Activated T-cell treated with anti-CD3 and anti-CD28 coated beads for 24 hours (primary cell): ENCODE measurements at places on chromosomes 7 and 10.
A peak's percentile ranks its signal among the peaks of the same experiment; 100 is the strongest.

GRCh38 chr10:57338823-57339558 lies 928.7 kb downstream of the IPMK start:
- DNase-seq: no peak

- peak; percentile 87 for DNase-seq
Observed at GRCh38 chr7:4883372-4884144, at the start of gene RADIL. RADIL (minus strand) TSS chr7:4883716; CDS start chr7:4878139, 5,577 bp downstream.

DNA sequence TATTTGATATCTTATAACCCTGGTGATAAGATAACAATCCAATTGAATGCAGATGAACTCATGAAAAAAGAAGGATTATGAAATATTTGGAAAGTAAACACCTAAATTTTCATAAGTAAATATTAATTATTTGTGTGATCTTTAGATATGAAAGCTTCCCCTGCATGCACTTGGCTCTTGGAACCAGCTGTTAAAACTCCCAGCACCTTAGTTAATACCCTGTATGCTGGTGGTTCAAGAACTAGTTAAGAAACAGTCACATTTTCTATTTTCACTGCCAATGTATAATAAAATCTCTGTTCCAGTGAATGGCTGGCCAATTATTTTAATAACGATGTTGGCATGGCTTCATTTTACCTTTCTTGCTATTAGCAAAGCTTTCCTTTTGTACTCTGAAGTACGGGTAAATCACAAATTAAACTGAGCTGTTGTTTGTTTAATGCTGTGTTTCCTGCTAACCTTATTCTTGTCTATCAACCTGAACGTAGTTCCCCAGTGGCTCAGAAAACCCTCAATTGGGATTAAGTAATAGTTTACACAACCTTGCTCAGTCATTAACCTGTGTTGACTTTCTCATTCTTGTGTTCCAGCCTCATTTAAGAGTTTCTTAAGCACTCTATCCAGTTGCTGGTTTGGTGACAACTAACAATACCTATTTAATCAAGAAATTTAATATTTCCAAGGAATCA lies 38.9 kb downstream of the MET start:
- DNase-seq: no peak

- DNase-seq: no peak
Observed at GRCh38 chr10:63236113-63236935, 103.2 kb downstream of the NRBF2 start.

GRCh38 chr10:21385536-21385935 lies 139.9 kb downstream of the SKIDA1 start:
- no peak for DNase-seq

GRCh38 chr10:89525556-89525955 lies 9.8 kb downstream of the SLC16A12 start:
- DNase-seq: no peak

DNA sequence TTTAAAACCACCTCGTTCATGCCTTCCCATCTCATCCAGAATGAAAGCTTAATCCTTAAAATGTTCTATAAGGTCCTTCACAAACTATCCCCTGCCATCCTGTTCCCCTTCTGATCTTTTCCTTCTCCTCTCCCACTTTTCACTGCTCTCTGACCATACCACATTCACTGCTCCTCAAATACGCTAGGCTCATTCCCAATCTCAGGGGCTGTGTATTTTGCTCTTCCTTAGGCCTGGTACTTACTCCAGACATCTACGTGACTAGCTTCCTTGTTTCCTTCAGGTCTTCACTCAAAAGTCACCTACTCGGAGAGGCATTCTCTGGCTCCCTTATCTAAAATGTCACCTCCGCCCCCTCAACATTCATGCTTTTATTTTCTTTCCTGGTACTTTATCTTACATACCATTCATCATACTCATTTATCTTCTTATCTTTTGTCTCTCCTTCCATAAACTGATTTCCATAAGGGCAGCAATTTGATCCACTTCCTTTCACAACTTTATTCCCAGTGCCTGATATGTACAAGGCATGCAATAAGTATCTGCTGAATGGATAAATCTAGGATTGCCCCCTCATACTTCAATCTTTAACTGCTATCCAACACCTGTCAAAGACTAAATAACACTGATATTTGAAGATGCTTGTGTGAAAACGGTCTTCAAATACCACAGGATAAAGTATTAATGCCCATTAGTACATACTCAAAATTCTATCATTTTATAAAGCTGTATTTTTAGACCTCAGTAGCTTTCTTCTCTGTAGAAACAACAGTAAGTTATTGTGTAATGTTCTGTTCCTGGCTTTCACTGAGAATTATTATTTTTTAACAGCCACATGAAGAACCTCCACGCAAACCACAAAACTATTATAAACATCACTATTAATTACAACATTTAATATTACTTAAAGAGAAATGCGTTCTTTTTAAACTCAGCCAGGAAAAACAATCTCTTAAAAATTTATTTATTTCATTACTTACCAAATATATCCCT lies 27.0 kb downstream of the JMJD1C start:
- DNase-seq: no peak

GRCh38 chr10:47316131-47316530 lies 6.1 kb upstream of the GDF2 start:
- no peak for DNase-seq

DNA sequence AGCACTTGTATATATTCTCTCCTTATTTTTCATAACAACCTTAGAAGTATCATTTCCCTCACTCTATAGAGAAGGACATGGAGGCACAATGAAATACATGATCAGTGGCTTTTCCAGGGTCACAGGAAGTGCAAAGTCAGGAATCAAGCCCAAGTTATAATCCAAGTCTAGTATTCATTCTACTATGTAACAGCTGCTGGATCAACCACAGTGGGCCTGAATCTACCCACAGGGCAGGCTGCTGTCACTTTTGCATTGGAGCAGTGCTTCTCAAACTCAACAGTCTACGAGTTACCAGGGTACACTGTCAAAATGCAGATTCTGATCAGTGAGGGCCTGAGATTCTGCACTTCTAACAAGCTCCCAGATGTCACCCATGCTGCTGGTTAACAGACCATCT lies 18.3 kb downstream of the ZDHHC16 start:
- no peak for DNase-seq

DNA sequence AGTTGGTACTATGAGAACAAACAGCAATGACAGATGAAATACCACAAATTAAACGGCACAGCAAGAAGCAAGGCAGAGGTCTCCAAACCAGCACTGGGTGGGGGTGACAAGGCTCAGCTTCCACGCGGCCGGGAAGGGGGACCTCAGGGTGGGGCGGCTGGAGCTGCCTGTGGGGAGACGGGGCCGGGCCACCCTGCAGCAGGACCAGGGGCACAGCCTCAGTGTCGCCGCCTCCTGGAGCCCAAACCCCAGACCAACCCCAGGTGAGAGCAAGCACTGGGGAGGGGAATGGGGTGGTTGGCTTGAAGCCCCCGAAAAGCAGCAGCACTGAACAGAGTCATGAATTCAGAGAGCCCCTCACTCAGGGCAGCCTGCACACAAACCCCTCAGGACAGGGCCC lies 49.3 kb upstream of the PRKAR1B start:
- no peak for DNase-seq

GRCh38 chr7:135734343-135734689 lies 6.3 kb upstream of the SLC13A4 start:
- no peak for DNase-seq

- no peak for DNase-seq
Observed at GRCh38 chr10:5434017-5434753, 21.8 kb downstream of the NET1 start.

DNA sequence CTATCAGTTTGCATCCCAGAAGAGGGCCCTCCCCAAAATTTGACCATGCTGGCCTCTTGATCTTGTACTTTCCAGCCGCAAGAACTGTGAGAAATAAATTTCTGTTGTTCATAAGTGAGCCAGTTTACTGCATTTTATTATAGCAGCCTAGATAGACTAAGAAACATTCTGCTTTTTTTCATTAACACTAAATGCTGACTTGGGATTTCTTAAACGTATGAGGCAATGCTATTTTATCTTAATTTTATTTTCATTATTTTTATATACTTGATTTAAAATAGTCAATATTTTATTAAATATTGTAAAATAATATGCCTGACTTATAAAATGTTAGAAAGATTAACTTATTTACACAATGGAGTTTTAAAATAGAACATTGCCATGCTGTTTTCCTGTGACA lies 341.8 kb upstream of the CNTNAP2 start:
- no peak for DNase-seq

- peak; percentile 14 for DNase-seq
Observed at GRCh38 chr10:5447611-5448071, 35.3 kb downstream of the NET1 start.

DNA sequence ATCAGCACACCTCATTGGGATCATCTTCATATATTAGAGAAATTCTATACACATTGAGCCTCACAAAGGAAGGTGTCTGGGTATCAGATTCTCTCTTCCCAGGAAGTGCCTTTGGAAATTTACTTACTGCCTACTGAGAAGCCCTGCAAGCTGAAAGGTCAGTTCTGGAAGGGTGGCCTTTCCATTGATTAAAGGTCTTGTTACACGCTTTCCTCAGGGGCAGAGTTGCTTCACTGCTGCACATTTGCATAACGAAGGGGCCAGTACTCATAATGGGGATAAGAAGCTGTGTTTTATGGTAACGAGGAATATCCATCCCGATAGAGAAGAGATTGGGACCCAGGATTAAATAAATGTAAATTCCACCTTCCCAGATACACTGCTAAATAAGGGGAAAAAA lies 19.4 kb upstream of the IL15RA start:
- no peak for DNase-seq

- no peak for DNase-seq
Observed at GRCh38 chr10:87860156-87860795, 3.1 kb downstream of the KLLN start.

- DNase-seq: no peak
Observed at GRCh38 chr7:94446308-94446707, 51.6 kb downstream of the COL1A2 start.

GRCh38 chr7:116929914-116930913 lies 23.1 kb upstream of the ST7 start:
- DNase-seq: peak; percentile 63

- no peak for DNase-seq
Observed at GRCh38 chr10:75827587-75828021, 396.2 kb downstream of the LRMDA start.

DNA sequence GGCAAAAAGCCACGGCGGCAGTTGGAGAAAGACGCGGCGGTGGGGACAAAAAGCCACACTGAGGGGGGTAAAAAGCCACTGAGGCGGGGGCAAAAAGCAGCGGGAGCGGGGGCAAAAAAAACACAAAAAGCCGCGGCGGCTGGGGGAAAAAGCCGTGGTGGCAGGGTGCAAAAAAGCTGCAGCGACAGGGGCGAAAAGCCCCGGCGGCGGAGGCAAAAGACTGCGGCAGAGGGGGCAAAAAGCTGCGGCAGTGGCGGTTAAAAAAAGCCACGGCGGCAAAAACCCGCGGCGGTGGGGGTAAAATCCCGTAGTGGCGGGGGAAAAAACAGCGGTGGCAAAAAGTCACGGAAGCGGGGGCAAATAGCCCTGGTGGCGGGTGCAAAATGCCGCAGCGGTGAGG lies 527.3 kb downstream of the ZNF33B start:
- DNase-seq: no peak

GRCh38 chr10:78550090-78550489 lies 516.4 kb downstream of the RPS24 start:
- no peak for DNase-seq

GRCh38 chr7:101241443-101242349 lies 3.2 kb downstream of the FIS1 start:
- no peak for DNase-seq

DNA sequence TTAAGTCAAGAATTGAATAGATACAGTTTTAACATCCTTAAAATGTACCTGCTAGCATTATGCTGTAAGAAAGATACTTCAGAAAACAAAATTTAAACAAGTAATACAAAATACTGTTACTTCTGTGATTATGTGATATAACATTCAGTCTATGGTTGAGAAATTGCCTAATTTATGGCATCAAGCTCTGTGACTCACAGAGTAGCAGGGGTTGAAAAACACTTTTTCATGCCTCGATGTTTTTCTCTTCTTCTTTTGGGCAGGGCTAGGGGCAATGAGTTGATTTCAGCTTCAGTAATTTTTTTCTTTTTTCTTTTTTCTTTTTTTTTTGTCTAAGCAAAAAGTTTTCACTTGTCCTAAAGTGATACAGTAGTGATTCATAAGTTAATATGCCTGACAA lies 209.2 kb downstream of the MBL2 start:
- no peak for DNase-seq

DNA sequence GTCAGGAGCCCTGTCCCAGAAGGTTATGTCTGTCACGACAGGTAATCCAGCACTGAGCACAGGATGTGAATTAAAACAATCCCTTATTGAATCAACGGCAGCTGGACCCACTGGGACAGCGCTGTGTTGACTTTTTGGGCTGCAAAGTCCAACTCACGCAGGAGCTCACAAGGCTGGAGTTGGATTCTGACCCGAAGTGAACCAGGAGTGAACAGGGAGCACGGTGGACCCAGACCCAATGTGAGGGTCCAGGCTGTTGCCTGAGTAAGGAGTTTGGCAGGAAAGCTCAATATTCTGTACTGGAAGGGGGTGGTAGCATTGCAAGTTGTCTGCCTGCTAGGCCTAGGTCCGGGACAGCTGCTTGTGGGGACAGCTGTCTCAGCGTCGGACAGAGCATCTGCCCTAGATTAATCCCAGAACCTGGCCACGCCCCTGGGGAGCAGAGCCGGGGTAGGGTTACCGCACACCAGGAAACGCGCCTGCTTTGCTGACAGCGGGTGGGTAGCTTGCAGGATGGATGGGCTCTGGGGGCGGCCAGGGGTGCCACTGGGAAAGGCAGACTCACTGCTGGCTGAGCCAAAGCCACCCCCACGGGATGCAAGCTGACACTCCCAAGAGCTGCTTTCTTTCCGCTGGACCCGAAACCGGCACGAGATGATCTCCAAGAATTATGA lies 24.0 kb downstream of the COL26A1 start:
- DNase-seq: no peak

DNA sequence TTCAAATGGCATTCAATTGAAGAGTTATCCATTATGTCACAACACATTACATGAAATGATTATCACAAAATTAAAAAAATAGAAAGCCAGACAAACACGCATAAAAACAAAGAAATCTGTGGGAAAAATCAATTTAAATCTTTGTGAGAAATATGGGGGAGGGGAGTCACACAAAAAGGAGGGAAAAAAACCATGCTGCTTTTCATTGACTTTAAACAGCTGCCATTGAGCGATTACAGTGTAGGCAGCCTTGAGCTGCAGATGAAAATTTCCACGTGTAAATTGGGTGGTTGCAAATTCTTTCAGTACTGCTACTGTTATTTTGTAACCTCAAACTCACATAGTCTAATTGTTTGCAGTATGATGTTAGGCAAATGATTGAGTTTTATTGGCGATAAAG lies 889.9 kb upstream of the PHF14 start:
- DNase-seq: no peak
